ENCODE measurements at places on chromosomes 12 and 14.

DNA sequence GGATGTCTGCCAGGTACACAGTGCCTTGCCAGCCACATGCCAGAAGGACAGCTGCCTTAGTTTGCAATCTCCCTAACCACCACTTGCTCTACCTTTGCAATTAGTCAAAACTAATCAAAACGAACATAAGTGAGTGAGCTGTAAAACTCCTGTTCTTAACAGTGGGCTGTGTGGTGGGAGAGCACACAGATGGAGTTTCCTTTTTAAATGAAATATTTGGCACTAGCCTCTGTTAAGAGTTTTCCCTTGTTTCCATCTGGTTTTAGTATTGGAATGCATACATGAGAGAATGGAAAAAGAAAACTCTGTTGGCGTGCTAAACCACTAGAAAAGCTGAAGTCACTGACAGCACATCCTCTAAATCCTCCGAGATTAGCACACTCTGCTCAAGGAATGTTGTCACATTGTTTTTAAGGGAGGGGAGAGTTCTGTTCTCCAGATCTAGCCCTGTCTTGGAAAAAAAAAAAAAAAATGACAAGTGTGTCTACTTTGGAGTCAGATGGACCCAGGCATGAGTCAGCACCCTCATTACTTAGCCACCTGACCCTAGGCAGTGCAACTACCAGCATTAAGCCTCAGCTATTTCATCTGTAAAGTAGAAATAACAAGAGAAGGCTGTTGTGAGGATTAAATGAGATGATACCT, 83.9 kb downstream of the STXBP6 start:
- DNase-seq = peak; percentile 20

DNA sequence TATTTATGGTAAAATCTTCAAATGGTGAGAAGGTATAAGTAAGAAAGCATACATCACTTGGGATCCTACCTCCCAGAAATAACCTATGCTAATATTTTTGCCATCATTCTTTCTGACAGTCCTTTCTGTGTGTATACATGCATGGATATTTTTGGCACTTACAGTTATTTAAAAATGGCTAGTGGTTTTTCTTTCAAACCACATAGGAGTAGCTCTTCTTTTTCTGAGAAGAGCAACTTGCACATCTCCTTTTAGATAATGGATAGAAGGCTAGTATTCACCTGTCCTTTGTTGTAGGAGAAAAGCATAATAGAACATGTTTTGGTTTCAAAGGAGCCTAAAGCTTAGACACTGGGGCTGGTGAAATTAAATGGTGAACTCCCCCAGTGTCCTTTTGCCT, 87.3 kb downstream of the EMP1 start:
- DNase-seq = no peak

- DNase-seq = peak; percentile 79
These were observed 155.4 kb upstream of the PDE3A start for GRCh38 chr12:20212658-20213555.

DNA sequence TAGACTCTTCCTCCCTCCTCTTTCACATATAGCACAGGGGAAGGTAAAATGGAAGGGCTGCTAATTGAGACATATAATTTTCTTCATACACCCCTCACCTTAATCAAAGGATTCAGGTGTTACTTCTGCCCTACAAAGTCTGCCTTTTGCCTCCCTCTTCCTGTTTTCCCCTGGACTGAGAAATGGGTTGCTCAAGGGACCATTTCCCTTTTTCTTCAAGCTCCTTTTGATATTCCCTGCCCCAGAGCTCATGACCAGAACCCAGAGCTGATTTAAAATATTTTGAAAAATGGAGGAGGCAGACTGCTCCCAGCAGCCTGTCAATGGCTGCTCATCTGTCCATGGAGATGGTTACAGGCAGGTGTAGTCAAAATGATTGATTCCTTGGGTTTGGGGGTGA, 6.3 kb upstream of the PIP4K2C start:
- DNase-seq = no peak

GRCh38 chr14:89681086-89682018, 264.3 kb upstream of the FOXN3 start:
- DNase-seq = no peak

DNA sequence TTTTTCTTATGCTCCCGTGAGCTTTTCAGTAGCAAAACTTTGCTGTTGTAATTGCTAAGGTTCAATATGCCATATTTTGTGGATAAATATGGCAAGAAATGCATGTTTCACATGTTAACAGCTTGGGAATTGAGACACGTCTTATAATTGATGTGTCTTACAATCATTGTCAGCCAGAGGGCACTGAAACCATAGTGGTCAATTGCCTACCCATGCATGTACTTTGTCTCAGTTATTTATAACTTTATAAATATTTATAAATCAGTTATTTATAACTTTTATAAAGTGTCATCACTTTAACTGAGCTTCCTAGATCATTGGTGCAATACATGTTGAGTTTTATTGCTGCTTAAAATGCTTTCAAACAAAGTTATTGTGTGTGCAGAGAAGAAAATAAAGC, 82.0 kb downstream of the CATSPERB start:
- DNase-seq = peak; percentile 37
